Fibroblast of pulmonary artery (primary cell): ENCODE measurements at places on chromosomes 1 and 21.

DNA sequence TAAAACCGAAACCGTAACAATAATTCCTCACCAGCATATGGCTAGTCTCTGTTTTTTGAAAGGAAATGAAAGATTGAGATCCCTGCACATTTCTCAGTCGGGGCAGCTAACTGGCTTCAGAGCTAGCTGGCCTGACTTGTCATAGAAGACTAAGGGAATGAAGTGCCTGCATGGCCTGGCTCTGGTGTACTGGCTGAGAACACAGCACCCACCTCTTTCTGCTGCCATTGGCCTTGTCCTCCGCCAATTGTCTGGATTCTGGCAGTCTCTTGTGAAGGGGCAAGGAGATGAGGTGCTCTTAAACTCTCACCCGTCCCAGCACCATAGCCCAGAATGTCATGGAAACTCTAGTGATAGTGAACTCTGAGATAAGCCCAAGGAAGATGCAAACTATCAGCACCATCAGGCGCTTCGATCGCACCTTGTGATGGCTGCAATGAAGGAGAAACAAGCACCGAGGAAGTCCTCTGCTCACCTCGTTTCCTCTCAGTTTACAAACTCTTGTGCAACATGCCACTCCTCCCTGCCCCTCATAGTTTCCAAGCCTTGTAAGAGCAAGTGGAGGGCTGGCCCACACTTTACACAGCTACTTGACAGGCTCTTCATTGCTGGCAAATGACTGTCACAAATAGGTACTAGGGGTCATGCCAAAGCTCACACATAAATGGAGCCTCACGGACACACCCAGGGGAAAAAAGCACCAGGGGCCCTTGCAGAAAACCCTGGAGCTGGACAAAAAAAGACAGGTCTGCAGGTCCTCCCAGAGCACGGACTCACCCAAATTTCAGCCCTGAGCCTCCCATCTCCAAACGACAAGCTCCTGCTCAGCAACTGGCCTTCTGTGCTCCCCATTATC, 16.4 kb downstream of the INPP5B start:
- peak; percentile 22 for DNase-seq

DNA sequence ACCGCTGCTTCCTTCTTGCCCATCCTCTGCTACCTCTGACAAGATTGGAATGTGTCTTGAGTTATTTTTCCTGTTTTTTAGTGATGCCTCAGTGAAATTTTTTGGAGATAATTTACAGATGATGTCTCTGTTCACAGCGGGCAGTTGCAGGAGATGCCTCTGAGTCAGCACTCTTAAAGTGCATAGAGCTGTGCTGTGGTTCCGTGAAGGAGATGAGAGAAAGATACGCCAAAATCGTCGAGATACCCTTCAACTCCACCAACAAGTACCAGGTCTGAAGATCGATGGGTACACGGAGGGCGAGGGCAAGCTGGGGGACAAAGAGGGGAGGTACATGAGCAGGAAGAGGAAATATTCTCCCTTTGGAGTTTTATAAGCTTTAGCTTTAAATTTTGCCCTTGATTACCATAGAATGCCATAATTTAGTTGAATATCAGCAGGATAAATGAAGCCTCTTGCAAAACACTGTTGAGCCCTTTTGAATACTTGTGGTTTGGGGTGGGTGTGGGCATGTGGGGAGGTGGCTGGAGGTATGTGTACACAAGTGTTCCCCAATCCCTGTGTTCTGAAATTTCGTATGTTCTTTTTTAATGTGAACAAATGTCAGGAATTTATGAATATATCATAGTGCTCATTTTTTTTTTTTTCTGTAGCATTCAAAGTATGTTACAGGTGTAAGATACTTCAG, 19.8 kb downstream of the ATP1A1 start:
- no peak for DNase-seq

DNA sequence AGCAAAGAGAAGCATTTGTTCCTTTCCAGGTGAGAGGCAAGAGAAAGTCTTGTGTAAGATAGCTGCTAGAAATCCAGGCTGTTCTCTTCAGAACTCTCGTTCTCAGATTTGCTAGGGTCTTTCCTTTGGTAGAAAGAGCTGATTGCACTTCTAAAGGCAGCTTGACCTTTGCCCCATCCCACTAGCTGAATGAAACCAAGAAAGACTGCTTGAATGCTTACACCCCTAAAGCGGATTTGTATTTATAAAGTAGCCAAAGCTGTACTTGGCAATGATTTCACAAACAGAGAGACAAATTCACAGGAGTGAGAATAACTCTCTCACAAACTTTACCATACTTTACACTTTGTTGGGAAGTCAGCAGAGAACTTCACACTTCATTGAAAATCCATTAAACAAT, 424.1 kb downstream of the TTLL7 start:
- DNase-seq, result no peak

DNA sequence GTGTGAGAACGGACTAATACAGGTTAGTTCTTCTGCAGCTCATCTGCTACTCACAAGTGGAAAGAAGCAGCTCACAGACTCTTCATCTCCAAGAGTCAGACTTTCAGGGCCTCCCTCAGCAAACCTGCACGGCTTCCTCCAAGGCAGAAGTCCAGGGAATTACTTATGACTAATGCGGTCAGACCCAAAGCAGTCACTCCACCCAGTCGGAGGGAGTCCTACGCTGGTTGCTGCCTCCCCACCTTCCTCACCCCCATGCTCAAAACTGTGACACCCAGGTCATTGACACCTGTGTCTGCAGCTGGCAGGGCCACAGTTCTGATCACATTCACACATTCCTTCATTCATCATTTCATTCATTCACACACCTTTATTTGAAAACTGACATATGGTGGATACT, 38.4 kb upstream of the PRDM2 start:
- peak; percentile 11 for DNase-seq

DNA sequence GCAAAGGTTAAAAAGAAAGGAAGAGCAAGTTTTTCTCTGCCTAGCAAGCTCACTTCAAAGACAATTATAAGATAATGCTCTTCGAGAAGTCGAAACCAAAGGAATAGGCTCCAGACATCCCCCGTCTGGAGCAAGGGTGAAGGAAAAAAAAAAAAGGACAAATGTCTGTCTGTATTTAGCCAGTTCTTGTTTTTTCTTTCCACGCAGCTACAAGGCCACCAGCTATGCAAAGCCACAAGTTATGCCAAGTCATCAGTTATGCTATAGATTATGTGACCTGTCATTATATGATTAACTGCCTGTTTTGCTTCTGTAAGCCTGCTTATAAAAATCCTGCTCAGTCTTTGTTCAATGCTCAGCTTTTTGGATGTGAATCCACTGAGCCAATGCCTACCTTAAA, 2.4 kb upstream of the THEM5 start:
- no peak for DNase-seq

DNA sequence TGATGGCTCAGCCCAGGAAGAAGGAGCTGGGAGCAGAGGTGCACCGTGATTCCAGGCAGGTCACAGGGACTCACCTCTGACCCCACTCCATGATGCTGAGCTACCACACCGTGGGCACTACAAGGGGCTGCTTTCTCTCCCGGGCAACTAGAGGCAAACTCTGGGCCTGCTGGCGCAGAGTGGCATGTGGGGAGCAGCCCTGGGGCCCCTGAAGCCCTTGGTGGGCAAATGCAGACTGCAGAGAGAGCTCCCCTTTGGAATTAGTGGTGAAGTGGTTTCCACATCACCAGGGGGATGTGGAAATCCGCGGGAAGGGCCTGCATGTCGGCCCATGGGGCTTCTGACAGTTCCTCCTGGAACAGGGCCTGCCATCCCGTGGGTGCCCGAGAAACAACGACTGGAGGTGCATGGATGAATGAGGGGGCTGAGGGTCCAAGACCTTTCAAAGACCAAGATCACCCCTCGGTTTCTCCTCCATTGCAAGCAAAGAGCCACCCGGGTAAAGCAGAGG, 11.8 kb upstream of the MMEL1 start:
- no peak for DNase-seq

GRCh38 chr21:29449306-29449950, 150.7 kb downstream of the BACH1 start:
- DNase-seq, result peak; percentile 51

DNA sequence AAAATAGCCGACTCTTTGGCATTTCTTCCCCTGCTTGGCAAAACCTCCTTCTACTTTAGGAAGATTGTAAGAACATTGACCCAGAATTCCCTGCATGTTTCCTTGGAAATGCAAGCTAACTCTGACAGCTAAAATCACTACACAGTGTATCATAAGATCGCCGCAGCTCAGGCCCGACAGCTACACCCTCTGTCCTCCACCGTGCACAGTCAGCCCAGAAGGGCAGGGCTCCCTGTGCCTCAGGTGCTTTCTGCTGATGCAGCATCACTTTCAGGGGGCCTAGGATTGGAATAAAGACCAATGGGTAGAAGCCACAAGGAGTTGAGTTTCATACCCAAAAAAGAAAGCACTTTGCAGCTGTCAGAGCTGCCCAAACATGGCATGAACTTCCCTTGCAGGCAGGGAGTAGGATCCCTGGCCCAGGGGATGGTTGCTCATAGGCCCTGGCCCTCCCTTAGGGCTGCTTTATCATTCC, 145.3 kb downstream of the SEC16B start:
- DNase-seq, result no peak

DNA sequence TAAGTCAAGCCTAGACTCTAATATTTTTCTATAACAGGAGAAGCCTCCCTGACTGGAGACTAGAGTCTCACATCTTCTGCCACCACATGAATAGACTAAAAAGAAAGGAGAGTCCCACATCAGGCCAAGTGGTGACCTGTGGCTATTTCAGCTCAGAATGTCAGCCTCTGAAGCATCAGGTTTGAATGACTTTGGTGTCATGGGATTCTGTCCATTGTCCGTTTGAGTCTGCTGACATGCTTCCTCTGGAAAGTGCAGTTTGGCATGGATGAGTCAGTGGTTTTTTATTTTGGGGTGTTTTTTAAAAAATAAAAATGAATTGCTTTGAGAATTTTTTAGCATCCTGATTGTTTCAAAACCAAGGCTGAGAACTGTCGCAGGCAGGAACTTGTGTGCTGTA, 19.5 kb downstream of the DYRK3 start:
- no peak for DNase-seq

- DNase-seq, result no peak
Observed at GRCh38 chr1:173201969-173202368, 5.2 kb downstream of the TNFSF4 start.

GRCh38 chr1:76959556-76959955, 92.3 kb downstream of the ST6GALNAC5 start:
- no peak for DNase-seq

- DNase-seq, result no peak
Observed at GRCh38 chr1:23168079-23168444, 594 bp downstream of the LUZP1 start.

DNA sequence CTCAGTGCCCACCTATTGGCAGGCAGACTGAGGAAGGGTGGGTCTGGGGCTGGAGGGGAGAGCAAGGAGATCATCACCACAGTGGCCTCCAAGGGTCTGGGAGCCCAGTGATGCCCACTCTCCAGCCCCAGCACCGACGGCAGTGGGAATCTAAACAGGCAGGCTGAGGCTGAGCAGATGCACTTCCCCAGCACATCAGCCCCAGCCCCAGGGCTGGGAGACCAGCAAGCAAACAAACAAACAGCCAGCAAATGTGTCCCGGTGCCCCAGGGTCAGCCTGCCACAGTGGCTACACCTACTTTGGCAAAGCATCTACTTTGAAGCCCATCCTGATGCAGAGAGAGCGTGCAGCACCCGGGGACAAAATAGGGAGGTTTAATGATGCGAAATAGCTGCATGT, 216.3 kb upstream of the ZC3H12A start:
- DNase-seq, result no peak

GRCh38 chr1:17404820-17405219, 32.8 kb downstream of the PADI6 start:
- DNase-seq, result no peak

- no peak for DNase-seq
Observed at GRCh38 chr1:199322278-199322677, 683.4 kb downstream of the PTPRC start.

DNA sequence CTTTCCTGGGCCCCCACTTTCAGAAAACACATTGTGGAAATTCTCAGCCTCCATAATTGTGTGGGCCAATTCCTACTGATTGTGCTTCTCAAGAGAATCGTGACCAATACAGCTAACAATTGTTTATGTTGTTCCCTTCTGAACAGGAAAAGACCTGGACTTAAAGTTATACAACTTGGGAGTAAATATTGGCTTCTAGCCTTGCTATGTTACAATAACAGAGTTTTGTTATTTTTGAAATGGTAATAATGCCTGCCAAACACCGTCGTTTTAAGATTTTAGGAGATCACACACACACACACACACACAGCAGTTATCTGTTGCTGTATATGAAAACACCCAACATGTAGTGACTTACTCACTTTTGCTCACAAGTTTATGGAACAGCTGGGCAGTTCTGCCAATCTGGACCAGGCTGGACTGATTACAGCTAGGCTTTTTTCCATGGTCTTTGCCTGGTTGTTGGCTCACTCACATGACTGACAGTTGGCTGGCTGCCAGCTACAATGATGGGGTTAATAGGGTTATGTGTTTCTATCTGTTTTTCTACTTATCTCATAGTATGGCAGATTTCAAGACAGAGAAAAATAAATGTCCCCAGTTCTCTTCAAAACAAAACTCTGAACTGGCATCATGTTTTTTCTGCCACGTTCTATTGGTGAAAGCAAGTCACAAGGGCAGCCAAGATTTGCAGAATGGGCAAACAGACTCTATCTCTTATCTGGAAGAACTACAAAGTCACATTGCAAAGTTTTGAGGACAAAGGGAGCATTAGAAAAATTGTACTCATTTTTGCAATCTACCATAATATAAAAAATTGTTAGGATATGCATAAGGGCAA, 447.5 kb downstream of the NEGR1 start:
- no peak for DNase-seq

DNA sequence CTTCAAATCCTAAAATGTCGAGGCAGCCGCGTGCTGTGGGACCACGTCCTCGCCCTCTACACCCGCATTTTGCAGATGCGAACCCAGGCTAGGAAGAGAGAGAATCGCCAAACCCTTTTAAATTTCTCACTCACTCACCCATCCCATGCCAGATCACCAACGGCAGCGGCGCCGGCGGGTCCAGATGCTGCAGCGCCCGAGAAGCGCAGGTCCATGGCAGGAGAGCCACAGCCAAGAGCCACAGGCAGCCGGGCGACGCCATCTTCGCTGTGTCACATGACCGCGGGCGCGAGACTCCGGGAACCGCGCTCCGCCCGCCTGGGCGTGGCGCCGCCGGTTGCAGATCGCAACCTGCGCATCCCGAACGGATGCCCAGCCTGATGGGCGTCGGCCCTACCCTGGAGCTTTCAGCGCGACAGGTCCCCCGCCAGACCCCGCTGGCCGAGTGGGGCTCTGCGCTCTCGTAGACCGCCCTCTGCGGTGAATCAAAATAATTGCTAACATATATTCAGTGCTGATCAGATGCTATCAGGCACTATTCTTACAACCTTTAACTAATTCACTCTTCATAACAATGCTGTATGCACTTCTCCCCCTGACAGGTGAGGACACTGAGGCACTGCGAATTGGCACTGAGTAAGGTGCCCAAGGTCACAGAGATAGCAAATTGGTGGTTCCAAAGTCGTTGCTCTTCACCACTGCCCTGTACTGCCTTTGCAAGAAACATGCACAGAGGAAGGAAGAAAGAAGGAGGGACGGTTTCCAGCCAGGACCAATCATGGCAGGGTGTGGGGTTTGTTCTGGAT, at the start of gene PPT1:
TSS of gene PPT1 (minus strand) at position 276 of the 806 bp plus-strand sequence. CDS start at position 262, 14 bp downstream.
- DNase-seq, result peak; percentile 67

- DNase-seq, result peak; percentile 72
Observed at GRCh38 chr1:172320733-172321132, 99.8 kb upstream of the C1orf105 start.
